Esophagus squamous epithelium (tissue), 5 donors: ENCODE measurements at places on chromosomes 3 and 15. TPM values are rescaled to one million over a fixed set of nuclear protein-coding genes. Genes with fewer than 3 reads are reported as not detected.

Gene BCHE
- 0.27 TPM for total RNA-seq

Gene TTLL13
- total RNA-seq: not detected

Gene SEMA7A
- total RNA-seq: 1.7 TPM

Gene WNT5A
- 28.8 TPM for total RNA-seq

Gene WDR49
- 1.9 TPM for total RNA-seq

Gene ST8SIA2
- not detected for total RNA-seq

Gene HTR3E
- total RNA-seq: not detected

Gene STOML1
- 8.6 TPM for total RNA-seq

Gene CAPN3
- total RNA-seq: 2.8 TPM

Gene ADAMTS9
- total RNA-seq: 15.1 TPM

Gene IL5RA
- total RNA-seq: not detected

Gene TMCO5A
- not detected for total RNA-seq

Gene ZBTB47
- total RNA-seq: 15.3 TPM

Gene MINDY4B
- not detected for total RNA-seq

Gene GCNT3
- total RNA-seq: 8.8 TPM

Gene TEX9
- total RNA-seq: 4.3 TPM

Gene LYZL4
- total RNA-seq: not detected

Gene VGLL3
- total RNA-seq: 6.8 TPM

Gene AQR
- 29.4 TPM for total RNA-seq

Gene BCL2A1
- 0.45 TPM for total RNA-seq

Gene IQCF5
- not detected for total RNA-seq

Gene PLSCR2
- total RNA-seq: not detected

Gene ANKUB1
- not detected for total RNA-seq

Gene ZNF502
- 1.7 TPM for total RNA-seq

Gene CDHR4
- not detected for total RNA-seq

Gene POLQ
- total RNA-seq: 8.4 TPM

Gene NCEH1
- total RNA-seq: 9.1 TPM

Gene LRRC31
- not detected for total RNA-seq

Gene PYGO1
- total RNA-seq: 5.1 TPM
